Stimulated activated CD8-positive, alpha-beta memory T cell treated with anti-CD3 and anti-CD28 coated beads, Interleukin-15, amount 100 ng/mL, for 24 hours (primary cell): ENCODE measurements at places on chromosomes 2 and 18.

- no peak for DNase-seq
Observed at GRCh38 chr2:240499309-240500301, 58.2 kb downstream of the ANKMY1 start.

- no peak for DNase-seq
Observed at GRCh38 chr2:4139731-4140130, 436.4 kb downstream of the DCDC2C start.

DNA sequence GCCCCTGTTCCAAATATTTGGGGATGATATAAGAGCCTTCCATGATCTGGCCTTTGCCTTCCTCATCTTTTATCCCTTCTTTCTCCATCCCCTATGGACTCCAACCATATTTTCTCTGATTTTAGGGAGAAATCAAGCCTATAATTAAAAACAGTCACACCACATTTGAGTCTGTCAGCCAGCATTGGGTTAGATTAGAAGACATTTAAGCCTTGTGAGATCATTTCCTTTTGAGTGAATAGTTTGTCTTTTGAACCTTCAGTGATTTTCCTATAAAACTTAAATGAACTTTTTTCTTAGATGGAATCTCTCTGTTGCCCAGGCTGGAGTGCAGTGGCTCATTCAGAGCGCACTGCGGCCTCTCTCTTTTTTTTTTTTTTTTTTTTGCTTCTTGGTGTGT, 7.6 kb upstream of the C18orf32 start:
- DNase-seq, result no peak

- no peak for DNase-seq
Observed at GRCh38 chr2:121200419-121201315, 84.3 kb downstream of the TFCP2L1 start.

DNA sequence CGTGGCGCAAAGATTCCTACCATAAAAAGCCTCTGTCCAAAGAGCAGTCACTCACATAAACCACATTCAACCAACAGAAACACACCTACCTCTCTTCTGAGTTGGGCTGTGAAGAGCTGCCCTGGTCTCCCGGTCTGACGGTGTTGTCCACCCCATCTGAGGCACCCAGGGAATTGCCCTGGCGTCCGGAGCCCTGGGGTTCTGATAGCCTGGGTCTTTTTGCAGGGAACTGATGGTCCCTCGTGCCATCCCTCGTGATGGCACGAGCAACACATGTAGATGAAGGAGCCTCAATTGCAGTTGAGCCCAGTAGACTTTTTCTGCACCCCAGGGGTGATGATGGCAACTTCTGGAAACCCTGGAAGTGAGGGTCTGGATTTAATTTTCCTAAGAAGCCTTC, 13.8 kb downstream of the HJURP start:
- DNase-seq, result no peak

- DNase-seq, result no peak
Observed at GRCh38 chr2:219250049-219250781, 2.8 kb upstream of the TUBA4B start.

DNA sequence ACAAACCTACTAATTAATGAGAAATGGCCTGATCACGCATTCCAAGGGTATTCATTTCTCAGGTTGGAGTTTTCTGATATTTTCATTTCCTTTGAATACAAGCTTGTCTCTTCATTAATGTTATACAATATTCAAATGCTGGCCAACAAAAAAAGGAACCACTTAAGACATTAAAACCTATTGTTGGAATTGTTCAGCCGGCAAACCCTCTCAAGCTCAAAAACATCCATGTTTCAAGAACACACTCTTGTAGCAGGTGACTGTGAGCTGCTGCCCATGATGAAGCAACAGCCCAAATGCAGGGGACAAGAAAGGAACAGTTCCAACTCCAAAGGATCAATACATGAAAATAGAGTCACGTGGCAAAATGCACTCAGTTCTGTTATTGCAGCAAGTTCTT, 454.5 kb downstream of the BCL11A start:
- DNase-seq, result no peak

DNA sequence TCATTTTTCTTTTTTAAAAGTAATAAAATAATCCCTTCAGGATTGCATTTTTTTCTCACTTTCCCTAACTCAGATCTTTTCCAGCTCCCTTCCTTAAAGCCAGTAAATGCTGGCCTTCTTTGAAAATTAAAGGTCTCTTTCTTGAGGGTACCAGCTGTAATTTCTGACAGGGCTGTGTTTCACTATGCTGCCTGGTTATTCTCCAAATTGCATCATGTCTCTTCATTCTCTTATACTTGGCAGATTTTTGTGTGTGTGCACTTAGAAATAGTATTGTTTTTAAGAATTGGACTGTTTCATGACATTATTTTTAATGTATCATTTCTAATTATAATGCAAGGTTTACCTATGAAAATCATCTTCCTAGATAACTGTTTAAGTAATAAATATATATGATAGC, 72.0 kb upstream of the EPB41L5 start:
- no peak for DNase-seq

DNA sequence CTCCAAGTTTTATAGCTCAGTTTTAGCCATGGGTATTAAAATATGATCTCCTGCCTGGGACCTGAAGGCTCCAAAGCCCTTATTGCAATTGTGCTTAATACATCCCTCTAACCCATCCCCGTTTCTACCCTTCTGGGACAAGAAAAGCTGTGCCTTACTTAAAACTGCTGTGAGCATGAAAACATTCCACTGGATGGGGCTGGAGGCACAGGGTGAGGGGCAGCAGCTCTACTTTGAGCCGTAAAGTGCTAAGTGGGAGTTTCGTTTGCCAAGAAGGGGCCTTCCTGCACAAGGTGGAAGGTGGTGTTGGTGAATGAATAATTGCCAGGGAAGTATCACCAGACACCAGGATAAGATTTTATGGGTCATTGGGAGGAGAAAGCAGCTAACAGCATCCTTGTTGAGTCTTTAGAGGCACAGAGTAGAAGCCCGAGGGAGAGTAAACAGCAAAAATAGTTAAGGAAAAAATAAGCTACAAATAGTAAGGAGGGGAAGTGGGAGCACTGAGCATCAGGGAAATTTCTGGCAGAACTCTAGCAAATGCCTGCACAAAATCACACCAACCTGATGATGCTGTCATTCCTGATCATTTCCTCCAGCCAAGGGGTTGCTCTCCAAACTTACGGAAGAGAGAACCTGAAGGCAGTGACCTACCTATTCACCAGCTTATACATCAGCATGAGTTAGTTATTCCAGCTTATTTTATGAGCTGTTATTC, 218.4 kb downstream of the MREG start:
- DNase-seq, result no peak

DNA sequence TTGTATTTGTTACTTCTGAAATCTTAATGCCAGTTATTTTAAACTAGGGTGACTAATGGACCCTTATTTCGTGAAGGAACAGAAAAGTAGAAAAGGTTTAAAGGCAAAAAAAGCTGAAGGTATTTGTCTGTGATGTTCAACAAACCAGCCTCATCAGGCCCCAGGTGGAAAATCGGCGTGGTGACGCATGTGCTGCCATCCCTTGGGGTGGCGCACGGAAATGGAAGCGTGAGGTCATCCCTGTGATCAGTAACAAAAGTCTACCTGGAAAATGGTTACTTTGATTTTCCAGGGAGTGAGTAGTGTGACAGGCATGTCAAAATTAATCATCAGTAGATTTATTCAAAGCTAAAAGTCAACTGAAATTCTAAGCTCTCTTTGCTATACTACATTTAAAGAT, 313.2 kb downstream of the GBX2 start:
- DNase-seq, result no peak

DNA sequence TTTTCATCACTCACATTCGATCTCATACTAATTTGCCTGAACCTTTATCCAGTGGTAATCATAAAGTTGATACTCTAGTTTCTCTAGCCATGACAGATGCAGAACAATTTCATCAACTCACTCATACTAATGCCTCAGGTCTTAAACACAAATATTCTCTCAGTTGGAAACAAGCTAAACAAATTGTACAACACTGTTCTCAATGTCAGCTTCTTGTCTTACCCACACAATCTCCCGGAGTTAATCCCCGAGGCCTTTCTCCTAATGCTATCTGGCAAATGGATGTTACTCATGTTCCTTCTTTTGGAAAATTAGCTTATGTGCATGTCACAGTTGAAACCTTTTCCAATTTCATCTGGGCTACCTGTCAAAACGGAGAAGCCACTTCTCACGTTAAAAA, 11.5 kb upstream of the CNOT11 start:
- no peak for DNase-seq

DNA sequence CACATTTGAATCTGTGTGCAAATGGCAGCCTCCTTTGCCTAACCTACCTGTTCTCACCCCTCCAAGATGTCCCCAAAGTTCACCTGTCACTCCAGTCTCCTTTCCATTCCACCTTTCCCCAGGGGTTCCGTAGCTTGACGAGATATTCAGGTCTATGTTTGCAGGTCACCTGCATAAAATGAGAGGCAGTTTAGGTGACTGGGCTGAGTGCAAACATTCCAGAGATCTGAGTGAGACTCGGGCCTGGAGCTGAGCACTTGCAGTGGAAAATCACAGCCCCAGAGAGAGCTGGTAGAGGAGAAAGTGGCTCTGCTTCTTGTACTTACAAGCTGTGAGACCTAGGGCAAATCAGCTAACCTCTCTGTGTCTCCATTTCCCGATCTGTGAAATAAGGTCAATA, 20.1 kb downstream of the CAPN14 start:
- no peak for DNase-seq

- no peak for DNase-seq
Observed at GRCh38 chr2:138185827-138186226, 221.6 kb downstream of the HNMT start.

- no peak for DNase-seq
Observed at GRCh38 chr2:75560768-75561565, at the start of gene EVA1A. Gene EVA1A, minus strand, starts transcription at chr2:75560939. Its CDS starts 42,799 bp downstream, at chr2:75518140.

DNA sequence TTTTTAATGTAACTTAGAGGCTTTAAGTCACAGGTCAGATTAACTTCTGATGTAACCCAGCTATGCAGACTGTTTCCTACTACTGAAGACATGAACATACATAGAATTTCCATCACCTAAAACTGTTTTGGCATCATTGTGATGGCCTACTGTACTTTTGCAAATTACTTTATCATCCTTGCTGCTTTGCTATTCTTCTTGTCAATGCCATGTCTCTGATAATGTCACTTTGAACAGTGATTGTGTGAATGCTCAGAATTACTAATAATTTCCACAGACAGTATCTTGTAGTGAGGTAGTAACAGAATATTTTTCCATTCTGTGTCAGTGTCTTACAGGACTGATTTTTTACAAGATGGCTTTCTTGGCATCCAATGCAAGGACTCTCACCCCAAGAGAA, 663.5 kb downstream of the DPP10 start:
- DNase-seq, result no peak

- DNase-seq, result no peak
Observed at GRCh38 chr2:241473399-241473798, 35.0 kb downstream of the STK25 start.

DNA sequence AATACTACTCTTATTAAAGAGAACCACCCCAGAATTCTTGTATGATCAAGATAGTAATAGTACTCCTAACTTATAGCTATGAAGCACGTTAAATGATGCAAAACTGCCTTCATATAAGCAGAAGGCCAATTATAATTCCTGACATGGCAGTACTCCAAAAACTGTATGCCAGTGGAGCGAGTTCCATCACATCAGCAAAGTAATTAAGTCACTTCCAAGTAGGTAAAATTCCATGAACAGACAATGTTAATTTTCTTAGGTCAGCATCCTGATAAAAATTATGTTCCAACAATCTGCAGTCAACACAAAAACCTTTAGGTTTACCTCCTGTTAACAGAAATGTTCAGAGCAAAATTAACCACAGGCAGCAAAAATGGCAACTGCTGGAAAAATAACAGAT, 136.7 kb downstream of the CDH2 start:
- no peak for DNase-seq

GRCh38 chr2:239908308-239908707, 116.8 kb downstream of the NDUFA10 start:
- DNase-seq, result no peak

DNA sequence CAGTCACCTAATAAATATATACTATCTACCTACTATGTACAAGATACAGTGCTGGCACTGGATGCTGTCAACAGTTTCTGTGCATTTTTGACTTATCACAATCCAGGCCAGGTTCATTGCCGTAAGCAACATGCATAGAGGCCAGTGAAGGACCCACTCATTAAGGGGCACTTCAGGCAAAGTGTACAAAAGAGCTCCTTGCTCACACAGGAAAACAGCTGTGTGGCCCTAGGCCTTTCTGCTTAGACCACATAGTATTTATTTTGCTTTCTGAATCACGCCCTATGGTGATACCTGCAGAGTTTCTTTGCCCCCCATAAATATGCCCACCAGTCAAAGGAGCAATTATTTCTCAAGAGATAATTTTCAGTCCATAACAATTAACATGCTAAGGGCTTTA, 39.6 kb upstream of the STAT4 start:
- no peak for DNase-seq

- DNase-seq, result peak; percentile 9
Observed at GRCh38 chr2:42492691-42493467, 903 bp downstream of the KCNG3 start.

DNA sequence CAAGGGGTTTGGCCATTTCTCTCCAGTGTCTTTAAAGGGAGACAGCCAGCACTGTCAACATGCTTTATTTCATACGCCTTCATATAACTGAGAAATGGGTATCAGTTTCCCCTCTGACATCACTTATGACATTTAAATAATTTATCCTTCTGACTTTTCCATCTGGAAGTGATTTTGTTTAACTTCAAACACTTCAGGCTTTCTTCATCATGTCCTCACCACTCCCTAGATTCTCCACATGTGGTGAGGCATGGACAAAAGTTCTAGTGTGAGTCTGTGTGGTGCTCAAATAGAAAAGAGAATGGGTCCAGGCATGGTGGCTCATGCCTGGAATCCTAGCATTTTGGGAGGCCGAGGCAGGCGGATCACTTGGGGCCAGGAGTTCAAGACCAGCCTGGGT, 158.6 kb downstream of the TXNL1 start:
- no peak for DNase-seq

- no peak for DNase-seq
Observed at GRCh38 chr2:225930687-225931086, 531.2 kb downstream of the NYAP2 start.

GRCh38 chr2:172613040-172613439, 57.1 kb downstream of the PDK1 start:
- DNase-seq, result no peak

GRCh38 chr2:10884574-10884975, 27.2 kb upstream of the KCNF1 start:
- DNase-seq, result no peak

DNA sequence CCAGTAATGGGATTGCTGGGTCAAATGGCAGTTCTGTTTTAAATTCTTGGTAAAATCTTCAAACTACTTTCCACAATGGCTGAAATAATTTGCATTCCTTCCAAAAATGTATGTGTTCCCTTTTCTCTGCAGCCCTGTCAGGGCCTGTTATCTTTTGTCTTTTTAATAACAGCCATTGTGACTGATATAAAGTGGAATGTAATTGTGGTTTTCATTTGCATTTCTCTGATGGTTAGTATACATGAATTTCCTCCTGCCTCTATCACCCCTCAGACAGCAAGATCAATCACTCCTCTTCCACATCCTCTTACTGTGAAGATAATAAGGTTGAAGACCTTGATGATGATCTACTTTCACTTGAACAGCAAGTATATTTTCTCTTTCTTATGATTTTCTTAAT, 304.8 kb upstream of the FSIP2 start:
- DNase-seq, result no peak

GRCh38 chr2:239348563-239349452, 52.0 kb downstream of the HDAC4 start:
- no peak for DNase-seq

GRCh38 chr2:120291401-120292311, 39.0 kb downstream of the RALB start:
- no peak for DNase-seq

GRCh38 chr2:12803607-12804006, 86.9 kb downstream of the TRIB2 start:
- DNase-seq, result no peak

- DNase-seq, result no peak
Observed at GRCh38 chr18:63287691-63288220, 31.8 kb downstream of the BCL2 start.
